LHCN-M2 (cell line): ENCODE measurements at places on chromosomes 13 and 19.

DNA sequence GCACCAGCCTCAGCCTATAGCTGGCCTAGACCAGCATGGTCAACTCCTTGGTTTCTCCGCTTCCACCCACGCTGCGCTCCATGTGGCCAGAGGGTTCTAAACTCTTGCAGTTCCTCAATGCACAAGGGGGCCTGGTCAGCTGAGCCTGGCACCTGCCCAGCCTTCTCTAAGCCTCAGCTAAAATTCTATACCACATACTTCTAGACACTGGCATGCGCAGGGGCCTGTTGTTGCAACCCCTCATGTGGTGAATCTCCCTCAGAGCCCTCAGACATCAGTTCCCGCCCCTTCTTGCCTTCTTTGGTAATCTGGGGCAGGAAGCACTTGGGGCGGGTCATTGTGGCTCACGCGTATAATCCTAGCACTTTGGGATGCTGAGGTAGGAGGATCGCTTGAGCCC, 19.7 kb upstream of the LDLR start:
- no peak for DNase-seq

DNA sequence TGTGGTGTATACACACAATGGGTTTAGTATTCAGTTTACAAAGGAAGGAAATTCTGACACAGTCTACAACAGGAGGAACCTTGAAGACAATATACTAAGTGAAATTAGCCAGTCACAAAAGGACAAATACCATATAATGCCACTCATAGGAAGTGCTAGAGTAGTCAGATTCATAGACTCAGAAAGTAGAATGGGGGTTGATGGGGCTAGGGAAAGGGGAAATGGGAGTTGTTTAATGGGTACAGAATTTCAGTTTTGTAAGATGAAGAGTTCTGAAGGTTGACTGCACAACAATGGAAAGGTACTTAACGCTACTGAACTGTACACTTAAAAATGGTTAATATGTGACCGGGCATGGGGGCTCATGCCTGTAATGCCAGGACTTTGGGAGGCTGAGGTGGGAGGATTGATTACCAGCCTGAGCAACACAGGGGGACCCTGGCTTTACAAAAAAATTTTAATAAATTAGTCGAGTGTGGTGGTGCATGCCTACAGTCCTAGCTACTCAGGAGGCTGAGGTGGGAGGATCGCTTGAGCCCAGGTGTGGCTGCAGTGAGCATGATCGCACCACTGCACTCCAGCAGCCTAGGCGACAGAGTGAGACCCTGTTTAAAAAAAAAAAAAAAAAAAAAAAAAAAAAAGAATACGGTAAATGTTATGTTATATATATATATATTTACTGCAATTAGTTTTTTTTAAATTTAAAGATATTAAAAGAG, 45.0 kb downstream of the SLC15A1 start:
- no peak for DNase-seq

- no peak for DNase-seq
These were observed 16.0 kb downstream of the SMG9 start for GRCh38 chr19:43738780-43739211.

- peak; percentile 17 for DNase-seq
These were observed 638 bp downstream of the USPL1 start for GRCh38 chr13:30618186-30618929.

DNA sequence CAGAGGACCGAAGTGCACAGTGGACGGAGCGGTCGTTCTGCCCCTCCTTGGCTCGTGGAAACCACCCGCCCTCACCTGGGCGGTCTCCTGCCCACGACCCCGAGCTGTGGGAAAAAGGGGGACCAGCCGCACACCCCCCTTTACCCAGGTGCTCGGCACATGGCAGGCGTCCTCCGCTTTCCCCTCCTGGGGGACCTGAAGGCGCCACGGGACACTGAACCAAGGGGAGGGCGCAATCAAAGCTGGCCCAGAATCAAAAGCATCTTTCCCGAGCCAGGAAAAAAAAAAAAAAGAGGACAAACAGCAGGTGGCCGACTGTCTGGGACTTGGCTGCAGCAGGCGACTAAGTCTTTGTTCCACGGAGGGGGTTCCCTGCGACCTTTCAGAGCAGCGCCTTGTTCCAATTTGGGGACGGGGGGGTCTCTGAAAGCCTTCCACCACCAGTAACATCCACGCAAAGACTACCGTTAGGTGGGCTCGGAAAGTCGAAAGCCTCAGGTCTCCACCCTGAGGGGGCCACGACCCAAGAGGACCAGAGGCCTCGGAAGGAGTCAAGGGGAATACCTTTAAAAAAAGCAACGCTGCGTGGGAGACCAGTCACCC, 1.1 kb downstream of the MBD3 start:
- no peak for DNase-seq

DNA sequence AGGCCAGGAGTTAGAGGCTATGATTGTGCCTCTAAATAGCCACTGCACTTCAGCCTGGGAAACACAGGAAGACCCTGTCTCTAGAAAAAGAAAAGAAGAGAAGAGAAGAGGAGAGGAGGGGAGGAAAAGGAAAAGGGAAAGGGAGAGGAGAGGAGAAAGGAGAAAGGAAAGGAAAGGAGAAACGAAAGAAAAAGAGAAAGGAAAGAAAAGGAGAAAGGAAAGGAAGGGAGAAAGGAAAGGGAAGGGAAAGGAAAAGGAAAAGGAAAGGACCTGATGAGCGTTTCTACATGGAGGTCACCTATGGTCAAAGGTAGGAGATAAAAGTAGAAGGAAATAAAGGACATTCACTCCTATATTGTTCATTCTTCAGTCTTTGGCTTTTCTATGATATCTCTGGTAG, 109.1 kb upstream of the TRPC4 start:
- DNase-seq = no peak

- DNase-seq = no peak
These were observed 17.9 kb downstream of the DEDD2 start for GRCh38 chr19:42199440-42200115.

GRCh38 chr19:6223461-6224307, 56.1 kb downstream of the MLLT1 start:
- peak; percentile 62 for DNase-seq

DNA sequence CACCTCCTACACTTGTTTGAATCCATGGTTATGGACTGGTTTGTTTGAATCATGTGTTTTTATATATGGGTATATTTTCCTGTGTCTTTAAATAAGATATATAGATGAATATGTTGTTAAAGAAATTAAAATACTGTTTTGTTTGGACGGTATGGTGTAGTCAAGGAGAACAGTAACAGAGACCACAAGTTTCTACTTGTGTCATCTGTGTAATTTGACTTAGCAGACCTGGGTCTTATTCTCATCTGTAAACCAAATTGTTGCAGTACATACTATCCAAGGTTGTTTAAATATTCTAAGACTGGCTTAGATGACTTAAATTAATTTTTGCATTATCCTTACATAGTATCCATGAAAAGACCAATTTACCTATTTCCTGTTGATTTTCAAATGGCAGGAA, 361.1 kb upstream of the SLITRK1 start:
- DNase-seq = no peak

- no peak for DNase-seq
These were observed 196.7 kb downstream of the FOXO1 start for GRCh38 chr13:40469581-40470310.

DNA sequence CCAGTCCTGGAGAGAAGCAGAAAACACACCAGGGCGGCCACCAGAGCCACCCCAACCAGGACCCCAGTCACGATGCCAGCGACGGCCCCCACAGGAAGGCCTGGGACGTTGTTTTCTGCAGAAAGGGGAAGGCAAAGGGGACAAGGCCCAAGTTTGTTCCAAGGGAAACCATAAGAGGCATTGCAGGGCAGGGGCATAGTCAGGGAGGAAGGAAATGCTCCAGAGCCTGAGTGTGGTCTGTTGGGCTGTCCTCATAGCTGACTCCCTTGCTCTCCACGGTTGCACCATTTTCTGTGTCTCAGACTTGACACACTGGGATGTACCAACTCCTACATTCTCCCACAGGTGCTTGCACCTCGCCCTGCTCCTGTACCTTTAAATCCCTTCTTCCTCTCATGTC, 5.2 kb downstream of the CEACAM4 start:
- DNase-seq = no peak

DNA sequence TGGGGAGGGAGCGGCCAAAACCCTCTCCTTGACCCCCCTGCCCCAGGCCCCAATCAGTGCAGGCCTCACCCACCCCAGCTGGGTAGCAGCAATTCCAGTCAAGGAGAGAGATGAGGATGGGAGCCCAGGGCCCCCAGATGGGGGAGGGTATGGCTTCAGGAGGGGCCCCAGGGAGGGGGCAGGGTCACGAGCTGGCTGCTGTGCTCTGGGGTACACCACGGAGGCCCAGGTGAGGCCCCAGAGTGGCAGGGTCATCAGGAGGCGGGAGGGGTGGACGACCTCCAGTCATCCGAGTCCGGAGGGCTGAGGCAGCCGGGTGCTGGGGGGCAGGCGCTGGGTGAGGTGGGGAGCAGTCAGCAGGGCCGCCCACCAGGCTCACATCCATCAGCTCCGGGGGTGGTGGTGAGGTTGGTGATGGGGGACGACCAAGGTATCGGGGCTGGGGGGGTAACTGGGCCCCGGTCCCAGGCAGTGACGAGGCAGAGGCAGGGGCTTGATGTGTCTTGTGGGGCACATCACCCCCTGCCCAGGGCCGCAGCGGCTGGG, 8.4 kb downstream of the DYRK1B start:
- no peak for DNase-seq

DNA sequence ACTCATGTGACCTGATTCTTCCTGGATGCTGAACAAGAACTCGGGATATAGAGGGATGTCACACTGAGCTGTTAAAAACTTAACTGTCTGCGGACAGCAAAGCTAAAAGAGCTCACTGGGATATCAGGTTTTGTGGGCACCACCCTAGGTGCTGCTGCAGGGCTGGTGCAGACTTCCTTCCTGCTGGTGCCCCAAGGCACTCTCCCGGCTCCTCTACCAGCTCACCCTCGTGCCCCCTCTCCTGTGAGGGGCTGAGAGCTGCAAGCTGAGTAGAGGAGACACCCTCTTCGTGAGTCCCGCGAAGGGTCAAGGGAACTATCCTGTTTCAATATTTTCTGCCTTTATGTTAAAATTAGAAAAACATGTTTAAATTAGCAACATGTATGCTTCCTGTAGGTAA, 1475.7 kb downstream of the EFNB2 start:
- no peak for DNase-seq

- DNase-seq = no peak
These were observed 20.6 kb downstream of the FREM2 start for GRCh38 chr13:38707460-38707859.

DNA sequence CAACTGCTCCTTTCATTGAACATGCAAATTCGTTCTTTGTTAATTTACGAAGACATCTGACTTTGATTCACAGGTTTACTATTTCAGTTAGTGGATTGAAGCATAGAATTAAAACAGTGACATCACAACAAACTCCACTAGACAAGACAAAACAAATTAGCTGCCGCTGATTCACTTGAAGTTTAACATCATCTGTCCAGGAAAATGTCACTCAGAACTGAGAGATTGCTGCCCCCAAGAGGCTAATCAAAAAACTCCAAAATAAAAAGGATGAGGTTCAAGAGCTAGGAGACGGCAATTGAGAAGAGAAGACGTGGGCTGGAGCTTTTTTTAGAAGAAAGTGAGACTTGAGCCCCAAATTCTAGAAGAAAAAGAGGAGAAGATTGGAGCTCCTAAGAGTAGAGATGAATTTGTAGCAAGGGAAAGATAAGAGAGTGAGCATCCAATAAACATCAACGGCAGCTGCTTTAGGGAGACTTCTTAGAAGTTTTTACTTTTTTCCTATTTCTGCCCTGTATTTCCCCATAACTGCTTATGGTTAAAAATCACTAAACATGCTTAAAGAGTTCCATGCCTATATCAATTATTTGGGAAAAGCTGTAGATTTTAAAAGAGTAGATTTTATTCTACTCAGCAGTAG, 40.8 kb upstream of the TPP2 start:
- DNase-seq = peak; percentile 49

- DNase-seq = no peak
These were observed 5.1 kb upstream of the GPI start for GRCh38 chr19:34359954-34360315.
